ENCODE measurements at places on chromosomes 3 and 15. TPM values are rescaled to one million over a fixed set of nuclear protein-coding genes. Genes with fewer than 3 reads are reported as not detected.

The ZFAND6 gene
- 164 TPM for total RNA-seq

The SEMA3G gene
- 4.7 TPM for total RNA-seq

The SERINC4 gene
- under 0.01 TPM for total RNA-seq

The OCA2 gene
- 5.7 TPM for total RNA-seq

All from skeletal muscle tissue (tissue), 5 donors.